ENCODE measurements at places on chromosomes 11 and 22.

DNA sequence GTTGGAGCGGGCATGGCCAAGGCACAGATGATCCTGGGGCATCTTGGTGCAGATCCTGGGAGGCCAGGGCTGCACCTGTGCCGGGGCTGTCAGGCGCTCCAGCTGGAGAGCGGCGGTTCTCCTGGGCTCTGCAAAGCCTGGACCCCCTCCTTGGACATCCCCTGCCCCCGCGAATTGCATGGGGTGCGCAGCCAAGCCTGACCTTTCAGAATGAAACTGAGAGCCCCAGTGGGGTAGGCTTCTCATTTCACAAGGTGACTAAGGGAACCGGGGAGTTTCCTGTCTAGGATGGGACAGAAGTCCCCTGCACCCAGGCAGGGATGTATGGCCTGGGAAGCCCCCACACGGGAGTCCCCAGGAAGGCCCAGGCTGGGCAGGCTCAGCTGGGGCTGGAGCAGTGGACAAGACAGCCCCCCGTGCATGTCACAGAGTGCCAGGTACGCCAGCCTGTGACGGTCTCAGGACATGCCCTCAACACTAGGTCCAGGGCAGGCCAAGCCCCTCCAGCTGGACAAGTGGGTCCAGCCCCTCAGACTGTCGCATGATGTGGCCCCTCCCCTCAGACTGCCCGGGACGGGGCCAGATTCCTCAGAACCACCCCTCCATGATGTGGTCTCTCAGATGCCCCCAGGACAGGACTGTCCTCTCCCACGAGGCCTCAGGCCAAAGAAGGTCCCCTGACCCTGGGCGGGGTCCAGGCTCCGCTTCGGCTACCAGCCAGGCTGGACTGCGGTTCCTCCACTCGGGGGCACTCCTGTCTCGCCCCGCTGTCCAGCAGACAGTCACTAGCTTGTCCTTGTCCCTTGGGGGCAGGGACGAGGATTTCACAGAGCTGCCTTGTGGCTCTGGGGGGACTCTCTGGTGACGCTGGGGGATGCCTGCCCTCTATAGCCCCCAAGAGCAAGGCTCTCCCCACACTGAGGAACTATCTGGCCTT is 2.3 kb downstream of the LSP1 start:
- DNase-seq, result peak; percentile 48

GRCh38 chr22:36928786-36929535 is 15.5 kb downstream of the CSF2RB start:
- DNase-seq, result no peak

DNA sequence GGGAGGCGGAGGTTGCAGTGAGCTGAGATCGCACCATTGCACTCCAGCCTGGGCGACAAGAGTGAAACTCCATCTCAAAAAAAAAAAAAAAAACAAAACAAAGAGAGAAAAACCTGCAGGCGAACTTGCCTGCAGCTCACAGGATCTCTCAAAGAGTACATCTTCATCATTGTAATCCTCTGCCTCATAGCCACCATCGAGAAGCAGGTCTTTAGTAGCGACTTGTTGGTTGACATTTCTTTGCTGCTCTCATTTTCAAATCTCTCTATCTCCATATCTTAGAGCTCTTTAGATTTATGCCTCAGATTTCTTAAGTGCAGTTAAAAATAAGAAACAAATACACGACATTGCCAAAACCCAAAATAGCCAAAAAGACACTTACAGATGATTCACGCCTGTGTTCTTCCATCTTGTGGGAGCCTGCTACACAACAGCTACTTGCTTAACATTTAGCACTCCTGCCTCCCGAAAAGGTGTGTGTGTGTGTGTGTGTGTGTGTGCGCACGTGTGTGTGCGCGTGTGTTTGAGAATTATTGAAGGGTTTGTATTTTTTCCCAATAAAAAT is 14.6 kb downstream of the FAM227A start:
- no peak for DNase-seq

DNA sequence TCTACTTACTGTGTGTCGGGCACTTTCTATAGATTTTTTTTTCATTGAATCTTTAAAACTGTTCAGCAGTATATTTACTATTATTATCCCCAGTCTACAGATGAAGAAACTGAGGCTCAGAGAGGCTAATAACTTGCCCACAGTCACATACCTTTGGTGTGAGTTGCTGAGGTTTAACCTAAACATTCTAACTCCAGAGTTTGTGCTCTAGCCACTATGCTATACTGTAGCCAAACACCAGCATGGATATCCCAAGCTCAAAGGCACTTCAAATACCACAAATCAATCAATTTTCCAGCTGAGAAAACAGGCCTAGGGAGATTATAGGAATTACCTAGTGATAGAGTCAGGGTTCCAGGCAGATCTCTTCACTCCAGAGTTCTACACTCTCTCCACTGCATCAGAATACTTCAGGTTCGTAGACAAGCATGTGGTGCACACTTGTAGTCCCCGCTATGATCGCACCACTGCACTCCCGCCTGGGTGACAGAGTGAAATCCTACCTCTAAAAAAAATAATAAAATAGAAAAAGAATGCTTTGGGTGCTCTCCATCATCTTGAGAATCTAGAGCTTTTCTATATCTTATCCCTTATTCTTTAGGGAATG is 20.4 kb upstream of the UPB1 start:
- no peak for DNase-seq

- DNase-seq, result peak; percentile 46
These were observed 22.8 kb downstream of the PIM3 start for GRCh38 chr22:49983148-49984042.

- DNase-seq, result no peak
These were observed 309.0 kb downstream of the BLID start for GRCh38 chr11:121807051-121807450.

DNA sequence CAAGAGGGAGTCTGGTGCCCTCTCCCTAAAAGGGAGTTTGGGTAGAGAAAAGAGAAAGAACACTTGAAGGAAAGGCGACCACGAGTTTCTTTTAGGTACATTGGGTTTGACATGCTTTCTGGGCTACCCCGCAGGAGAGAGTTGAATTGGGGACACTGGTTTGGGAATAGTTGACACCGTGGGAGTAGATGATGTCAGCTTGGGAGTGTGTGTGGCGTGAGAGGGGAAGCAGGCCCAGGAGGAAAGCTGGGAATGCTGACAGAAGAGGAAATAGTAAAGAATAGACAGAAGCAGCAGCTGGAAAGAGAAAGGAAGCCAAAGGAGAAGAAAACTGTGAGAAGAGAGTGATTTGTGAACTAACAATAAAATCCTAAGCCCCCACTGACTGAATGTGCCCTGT is 442.9 kb downstream of the DYNC2H1 start:
- no peak for DNase-seq

DNA sequence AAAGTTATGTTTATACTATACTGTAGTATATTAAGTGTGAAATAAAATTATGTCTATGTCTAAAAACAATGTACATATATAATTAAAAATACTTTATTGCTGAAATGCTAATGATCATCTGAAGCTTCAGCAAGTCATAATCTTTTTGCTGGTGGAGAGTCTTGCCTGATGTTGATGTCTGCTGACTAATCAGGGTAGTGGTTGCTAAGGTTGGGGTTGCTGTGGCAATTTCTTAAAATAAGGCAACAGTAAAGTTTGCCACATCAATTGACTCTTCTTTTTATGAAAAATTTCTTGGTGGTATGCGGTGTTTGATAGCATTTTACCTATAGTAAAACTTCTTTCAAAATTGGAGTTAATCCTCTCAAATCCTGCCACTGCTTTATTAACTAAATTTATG is 21.4 kb downstream of the INSC start:
- no peak for DNase-seq

DNA sequence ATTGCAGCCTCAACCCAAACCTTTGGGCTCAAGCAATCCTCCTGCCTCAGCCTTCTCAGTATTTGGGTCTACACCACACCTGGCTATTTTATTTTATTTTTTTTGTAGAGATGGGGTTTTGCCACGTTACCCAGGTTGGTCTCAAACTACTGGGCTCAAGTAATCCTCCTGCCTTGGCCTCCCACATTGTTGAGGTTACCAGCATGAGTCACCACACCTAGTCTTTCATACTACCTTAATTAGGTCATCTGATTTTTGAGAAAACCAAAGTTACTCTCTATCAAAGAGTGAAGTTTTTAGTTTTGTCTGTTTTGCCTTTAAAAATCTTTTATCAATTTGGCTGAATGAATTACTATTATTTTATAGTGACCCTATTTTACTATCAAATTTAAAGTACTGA is 335.6 kb upstream of the LRRC4C start:
- no peak for DNase-seq

- DNase-seq, result no peak
These were observed 99.3 kb upstream of the SESN3 start for GRCh38 chr11:95330302-95330701.

DNA sequence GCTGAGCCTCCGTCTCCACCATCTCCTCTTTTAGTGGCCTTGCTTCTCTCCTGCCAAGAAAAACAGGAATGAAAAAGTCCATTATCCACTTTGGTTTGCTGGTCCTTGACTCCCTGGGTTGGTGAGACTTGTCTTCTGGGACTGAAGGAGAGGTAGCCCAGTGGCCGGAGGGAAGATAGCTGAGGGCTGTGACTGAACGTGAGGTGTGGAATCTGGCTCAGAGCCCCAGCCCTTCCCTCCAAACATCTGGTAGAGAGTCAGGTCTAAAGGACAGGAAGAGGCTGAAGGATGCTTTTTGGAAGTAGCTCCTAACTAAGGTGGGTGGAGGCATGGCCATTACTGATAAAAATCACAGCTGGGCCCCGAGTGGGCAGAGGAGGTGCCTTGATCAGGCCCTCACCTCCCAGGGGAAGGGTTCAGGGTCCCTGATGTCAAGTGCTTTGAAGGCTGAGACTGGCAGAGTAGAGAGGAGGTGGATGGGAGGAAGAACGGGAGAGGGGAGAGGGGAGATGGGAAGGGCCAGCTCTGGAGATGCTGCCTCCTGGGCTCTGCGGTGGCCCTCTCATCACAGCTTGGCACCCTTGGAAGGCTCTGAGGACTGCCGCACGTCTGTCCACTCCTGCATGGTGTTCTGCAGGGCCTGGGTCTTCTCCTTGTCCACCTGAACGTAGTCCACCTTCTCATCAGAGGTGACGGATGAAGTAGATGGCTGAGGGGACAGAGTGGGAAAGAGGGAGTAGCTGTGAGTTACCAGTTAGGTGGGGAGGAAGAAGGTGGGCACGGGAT is 30.2 kb downstream of the USP35 start:
- no peak for DNase-seq

GRCh38 chr11:130699561-130699960 is 216.7 kb downstream of the SNX19 start:
- no peak for DNase-seq

GRCh38 chr22:22201185-22201929 is 43.2 kb upstream of the VPREB1 start:
- DNase-seq, result peak; percentile 77

GRCh38 chr11:43381802-43382201 is 23.1 kb downstream of the TTC17 start:
- DNase-seq, result no peak

DNA sequence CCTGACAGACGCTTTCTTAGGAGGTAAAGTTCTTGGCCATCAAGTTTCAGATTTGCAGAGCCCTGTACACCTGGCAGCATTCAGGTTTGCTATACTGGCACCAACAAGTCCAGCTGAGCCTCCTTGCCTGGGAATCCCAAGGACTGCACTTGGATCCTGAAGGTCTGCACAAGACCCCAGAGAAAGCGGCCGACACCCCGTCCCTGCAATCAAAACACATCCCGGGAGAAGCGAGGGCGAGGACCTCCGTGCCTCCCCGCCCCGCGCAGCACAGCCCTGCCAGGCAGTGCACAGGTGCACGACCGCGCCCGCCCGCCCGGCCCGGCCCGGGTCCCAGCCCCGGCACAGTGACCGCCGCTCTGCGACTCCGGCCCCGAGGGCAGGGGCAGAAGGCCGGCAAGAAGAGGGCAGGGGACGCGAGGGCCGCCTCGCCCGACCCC is 559 bp downstream of the MRTFA start:
- no peak for DNase-seq

Data from stimulated activated CD4-positive, alpha-beta T cell treated with anti-CD3 and anti-CD28 coated beads, Interleukin-2, amount 100 ng/mL, for 24 hours (primary cell).